ENCODE measurements at places on chromosomes 3 and 15.

DNA sequence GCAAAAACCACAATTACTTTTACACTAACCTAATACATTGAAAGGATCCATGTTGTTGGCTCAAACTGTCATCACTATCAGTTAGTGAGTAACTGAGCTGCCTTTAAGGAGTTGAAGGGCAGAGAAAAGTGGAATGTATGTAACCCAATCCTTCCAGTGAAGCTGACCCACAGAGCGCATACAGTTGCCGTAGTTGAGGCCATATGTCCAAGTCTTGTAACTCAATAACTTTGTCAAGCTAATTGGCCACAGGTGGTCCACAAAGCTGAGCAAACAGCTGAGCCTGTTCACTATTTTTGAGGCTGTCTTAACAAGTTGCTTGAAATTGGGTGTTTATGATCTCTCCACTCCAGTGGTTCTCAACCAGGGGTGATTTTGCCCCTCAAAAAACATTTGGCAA is 169.0 kb upstream of the SLC24A5 start:
- no peak for DNase-seq

GRCh38 chr15:100111125-100112060 is 230.4 kb downstream of the ADAMTS17 start:
- no peak for DNase-seq

- no peak for DNase-seq
Observed at GRCh38 chr3:31094048-31094447, 199.6 kb upstream of the GADL1 start.

- no peak for DNase-seq
Observed at GRCh38 chr3:38255627-38256026, 10.0 kb upstream of the SLC22A13 start.

GRCh38 chr3:72907731-72908620 is 20.1 kb downstream of the GXYLT2 start:
- DNase-seq: peak; percentile 27

DNA sequence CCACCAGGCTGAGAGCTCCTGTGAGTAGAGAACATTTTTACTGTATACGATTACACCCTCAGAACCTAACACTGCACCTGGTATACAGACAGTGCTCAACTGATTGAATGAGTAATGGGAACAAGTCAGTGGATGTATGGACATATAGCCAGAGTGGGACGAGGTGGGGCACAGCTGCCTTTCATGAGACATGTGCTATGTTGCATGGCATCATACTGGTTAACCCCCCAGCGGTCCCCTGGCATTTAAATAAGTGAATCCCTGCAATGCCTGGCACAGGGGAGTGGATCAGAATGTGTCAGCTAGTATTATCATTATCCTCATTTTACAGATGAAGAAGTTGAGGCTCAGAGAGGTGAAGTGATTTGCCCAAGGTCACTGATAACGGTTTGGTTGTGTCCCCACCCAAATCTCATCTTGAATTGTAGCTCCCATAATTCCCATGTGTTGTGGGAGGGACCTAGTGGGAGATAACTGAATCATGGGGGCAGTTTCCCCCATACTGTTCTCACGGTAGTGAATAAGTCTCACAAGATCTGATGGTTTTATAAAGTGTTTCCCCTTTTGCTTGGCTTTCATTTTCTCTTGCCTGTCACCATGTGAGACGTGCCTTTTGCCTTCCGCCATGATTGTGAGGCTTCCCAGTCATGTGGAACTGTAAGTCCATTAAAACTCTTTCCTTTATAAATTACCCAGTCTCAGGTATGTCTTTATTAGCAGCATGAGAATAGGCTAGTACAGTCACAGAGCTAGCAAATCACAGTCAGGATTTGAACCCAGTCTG is 56.0 kb upstream of the ATP2B2 start:
- no peak for DNase-seq

DNA sequence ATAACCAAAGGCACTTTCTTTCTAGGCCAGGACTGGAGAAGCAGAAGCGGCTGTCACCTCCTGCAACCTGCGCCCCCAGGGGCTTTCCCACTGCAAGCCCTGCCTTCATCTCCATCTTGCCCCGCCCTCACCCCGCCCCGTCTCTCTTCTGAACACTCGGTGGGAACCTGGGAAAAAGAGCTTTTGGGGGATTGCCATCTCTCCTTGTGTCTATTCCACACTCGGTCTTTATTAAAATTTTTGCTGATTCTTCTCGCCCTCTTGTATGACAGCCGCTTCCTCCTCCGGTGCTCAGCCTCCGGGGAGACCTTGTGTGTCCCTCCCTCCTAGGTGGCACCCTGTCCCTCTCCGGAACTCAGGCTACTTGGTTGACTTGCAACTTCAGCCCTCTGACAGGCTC is 41.9 kb upstream of the SPESP1 start:
- no peak for DNase-seq

DNA sequence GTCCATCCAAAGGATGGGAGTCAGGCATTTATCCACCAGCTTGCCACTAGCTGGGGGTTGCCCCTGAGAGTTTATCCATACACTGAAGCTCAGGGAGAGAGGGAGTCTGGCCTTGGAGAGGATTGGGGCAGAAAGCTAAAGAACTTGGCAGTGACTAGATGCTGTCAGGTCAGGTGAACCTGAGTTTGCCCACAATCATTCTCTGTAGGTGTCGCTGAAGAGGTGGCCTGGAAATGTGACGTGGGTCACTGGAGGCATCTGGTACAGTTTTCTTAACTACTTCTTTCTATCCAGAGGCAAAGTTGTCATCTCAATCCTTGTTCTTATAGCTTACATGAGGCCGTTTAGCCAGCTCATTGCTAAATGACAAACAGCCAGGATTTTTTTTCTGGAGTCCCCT is 298.0 kb upstream of the CTNNB1 start:
- DNase-seq: no peak

DNA sequence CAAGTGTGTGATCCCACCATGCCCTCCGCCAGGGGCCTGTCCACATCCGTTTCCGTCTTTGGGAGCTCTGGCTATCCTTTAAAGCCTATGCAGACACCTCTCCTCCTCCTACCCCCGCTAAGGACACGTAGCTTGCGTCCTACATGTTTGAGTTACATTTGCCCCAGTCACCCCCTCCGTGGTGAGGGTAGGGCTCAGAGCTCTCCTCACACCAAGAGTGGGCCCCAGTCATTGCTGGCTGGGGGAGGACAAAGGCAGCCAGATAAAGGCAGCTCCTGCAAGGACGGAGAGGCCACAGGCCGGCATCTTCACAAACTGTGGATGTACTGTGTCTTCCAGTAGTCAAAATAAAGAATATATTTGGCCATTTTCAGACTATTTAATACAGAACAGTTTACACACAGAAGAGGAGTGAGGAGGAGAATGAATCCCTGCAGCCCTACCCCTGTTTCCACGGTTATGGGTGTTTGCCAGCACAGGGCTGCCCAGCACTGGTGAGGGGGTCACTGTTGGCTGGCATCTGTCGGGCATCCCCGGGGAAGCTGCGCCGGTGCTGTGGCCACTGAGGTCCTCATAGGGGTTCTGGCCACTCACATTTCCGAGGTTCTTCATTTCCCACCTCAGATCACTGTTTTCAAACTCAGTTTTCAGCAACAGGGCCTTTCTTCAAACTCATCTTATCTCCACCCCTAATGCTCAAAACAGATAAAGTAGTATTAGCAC is 118.7 kb downstream of the CHRNA7 start:
- no peak for DNase-seq

DNA sequence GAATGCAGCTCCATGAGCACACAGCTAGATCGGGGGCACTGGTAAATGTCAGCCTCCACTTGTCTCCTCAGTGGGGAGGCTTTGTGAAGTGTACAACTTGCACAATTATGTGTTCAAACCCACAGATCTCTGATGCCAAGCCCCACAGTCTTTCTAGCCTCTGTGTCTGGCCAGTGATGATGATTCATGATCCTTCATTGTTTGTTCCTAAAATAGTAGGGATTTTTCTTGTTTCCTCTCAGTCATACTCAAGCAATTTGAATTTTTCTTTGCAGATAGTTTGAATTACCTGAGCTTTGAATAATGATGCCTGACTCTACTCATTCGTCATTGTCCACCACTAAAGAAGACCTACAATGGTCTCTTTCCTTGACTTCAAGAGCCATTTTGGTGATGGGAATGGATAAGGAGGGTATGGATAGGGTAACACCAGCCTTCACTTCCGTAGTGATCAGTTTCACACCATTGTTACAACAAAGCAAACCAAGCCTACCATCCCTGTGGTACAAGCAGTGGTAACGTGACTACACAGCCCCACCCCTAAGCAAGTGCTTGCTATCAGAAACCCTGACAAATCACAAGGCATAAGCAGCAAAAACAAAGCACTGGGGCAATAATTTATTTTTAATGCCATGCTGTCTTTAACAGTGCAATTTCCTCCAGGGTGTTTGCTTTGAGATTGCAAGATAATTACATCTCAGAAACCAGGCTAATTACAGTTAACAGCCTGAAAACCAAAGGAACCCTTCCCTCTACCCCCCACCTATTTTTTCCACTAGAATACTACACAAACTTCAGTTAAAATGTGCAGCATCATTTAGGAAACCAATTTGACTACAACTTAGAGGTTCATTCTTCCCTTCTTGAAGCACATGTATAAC is 114.1 kb upstream of the PPP2R3A start:
- no peak for DNase-seq

DNA sequence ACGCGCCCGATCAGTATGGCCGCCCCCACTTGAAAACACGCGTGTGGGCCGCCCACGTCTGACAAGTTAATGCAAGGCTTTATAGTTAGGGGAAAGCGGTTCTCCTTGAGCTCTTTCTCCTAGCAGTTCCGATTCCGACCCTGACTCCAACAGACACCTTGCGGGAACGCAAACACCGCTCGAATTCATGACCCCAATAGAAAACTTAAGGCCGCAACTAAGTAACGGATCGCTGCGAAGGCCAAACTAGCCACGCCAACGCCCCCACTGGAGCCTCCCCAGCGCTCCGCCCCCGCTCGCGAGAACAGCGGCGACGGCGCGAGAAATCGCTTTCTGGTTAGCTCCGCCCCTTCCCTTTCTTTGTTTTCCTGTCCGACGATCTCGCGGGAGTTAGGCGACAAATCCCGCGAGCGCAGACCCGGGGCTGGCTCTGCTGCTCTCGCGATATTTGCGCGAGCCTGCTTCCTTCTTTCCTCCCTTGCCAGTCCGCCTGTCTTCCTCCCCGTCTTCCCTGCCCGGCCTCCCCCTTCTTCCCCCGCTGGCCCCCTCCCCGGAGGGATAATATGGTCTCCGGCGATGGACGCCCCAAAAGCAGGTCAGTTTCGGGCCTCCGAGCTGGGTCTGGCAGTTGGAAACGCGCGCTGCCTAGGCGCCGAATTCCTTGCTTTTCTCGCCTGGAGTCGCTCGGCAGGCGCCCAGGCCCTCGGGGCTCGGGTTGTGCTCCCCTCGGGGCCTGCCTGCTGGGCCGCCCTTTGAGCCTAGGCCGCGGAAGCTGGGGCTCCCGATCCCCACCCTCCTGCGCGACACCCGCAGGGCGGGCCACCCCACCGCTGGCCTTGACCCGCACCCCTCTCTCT is at the start of gene IREB2:
Gene IREB2 (plus strand): TSS at position 455 of the 857 bp plus-strand sequence. CDS start 122 bp downstream, at position 577.
- DNase-seq: peak; percentile 98

DNA sequence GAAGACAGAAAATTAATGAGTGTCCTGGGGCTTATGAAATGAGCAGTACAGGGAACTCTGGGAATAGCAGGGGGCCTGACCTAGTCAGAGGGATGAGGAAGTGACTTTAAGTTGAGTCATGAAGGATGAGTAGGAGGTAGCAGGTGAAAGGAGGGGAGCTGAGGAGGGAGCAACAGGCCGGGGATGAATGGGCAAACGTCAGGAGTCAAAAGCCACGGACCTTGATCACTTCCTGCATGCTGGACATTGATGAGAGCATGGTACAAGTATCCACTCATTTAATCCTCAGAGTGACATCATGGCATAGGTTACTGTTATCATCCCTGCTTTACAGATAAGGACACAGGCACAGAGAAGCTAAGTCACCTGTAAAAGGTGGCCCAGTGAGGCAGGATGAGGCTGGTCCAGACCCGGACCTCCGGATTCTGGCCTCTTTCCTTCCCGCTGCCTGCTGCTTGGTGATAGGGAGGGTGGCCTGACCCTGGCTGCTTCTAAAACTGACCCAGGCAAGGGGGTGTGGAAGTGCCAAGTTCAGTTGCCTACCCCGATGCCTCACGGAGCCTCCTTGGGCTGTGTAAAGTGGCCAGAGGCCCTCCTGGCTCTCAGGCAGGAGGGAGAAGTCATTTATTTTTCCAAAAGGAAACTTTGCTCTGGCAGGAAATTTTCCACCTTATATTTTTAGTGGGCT is 7.6 kb downstream of the CORO2B start:
- no peak for DNase-seq

GRCh38 chr3:100880845-100881244 is 112.4 kb downstream of the ABI3BP start:
- no peak for DNase-seq

- DNase-seq: no peak
Observed at GRCh38 chr3:50304601-50305000, 1.2 kb upstream of the HYAL1 start.

DNA sequence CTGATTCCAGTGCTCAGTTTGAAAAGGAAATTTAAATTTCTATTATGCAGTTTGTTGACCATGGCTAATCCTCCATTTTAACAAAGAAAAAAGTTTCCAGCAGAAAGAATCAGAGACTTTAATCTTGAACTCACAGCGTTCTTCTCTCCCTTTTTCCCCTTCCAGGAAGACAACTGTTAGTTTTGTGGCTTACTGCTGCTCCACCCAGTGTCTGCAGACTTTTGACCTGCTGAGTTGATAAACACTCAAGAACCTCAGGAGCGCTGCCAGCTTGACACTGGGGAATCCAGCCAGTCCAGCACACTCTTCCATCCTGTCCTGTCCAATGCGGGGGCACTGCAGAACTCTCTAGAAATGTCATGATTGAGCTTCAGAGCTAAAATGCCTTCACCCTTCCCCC is 134.6 kb downstream of the LRRC28 start:
- DNase-seq: no peak

GRCh38 chr15:66563126-66563525 is 2.7 kb downstream of the LCTL start:
- no peak for DNase-seq

- no peak for DNase-seq
Observed at GRCh38 chr3:37054370-37054769, 61.1 kb downstream of the MLH1 start.

- no peak for DNase-seq
Observed at GRCh38 chr3:21357241-21357640, 393.8 kb downstream of the ZNF385D start.

GRCh38 chr15:42595626-42596240 is 20.3 kb downstream of the STARD9 start:
- no peak for DNase-seq

DNA sequence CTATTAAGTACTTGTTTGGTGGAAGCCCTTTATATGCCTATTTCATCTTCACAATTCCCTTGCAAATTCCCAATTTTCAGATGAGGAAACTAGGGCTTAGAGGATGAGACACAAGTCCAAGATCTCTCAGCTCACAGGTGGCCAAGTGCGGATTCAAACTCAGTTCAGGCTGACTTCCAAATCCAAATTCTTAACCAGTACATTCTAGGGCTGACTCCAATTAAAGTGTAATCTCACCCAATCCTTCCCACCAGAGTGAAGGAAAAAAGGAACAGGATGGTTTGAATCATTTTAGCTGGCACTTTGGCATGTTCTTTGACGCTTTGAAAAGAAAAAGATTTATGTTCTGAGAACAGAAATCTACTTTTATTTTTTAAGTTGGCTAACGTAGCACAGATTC is 12.7 kb downstream of the ARHGEF3 start:
- no peak for DNase-seq
